ENCODE measurements at places on chromosomes 2 and 18.

- H3K4me3 ChIP-seq: no peak overlapping the region
- no peaks in the 10 kb centered on the region for H3K27me3 ChIP-seq
- no peak for DNase-seq
- no peak overlapping the region for H3K27ac ChIP-seq
Observed at GRCh38 chr2:64820901-64821300, 167.2 kb upstream of the SERTAD2 start.

GRCh38 chr18:44452346-44452745, 228.3 kb upstream of the SETBP1 start:
- no peak for DNase-seq
- no peaks in the 10 kb centered on the region for H3K27me3 ChIP-seq
- no peaks in the 10 kb centered on the region for H3K4me1 ChIP-seq
- H3K4me3 ChIP-seq: no peak overlapping the region
- H3K36me3 ChIP-seq: no peaks in the 10 kb centered on the region

GRCh38 chr18:25662272-25662671, 310.3 kb upstream of the ZNF521 start:
- H3K27ac ChIP-seq: no peak overlapping the region
- no peak overlapping the region for H3K4me3 ChIP-seq
- H3K36me3 ChIP-seq: no peaks in the 10 kb centered on the region
- H3K4me1 ChIP-seq: no peaks in the 10 kb centered on the region
- no peaks in the 10 kb centered on the region for H3K27me3 ChIP-seq
- no peak for DNase-seq

DNA sequence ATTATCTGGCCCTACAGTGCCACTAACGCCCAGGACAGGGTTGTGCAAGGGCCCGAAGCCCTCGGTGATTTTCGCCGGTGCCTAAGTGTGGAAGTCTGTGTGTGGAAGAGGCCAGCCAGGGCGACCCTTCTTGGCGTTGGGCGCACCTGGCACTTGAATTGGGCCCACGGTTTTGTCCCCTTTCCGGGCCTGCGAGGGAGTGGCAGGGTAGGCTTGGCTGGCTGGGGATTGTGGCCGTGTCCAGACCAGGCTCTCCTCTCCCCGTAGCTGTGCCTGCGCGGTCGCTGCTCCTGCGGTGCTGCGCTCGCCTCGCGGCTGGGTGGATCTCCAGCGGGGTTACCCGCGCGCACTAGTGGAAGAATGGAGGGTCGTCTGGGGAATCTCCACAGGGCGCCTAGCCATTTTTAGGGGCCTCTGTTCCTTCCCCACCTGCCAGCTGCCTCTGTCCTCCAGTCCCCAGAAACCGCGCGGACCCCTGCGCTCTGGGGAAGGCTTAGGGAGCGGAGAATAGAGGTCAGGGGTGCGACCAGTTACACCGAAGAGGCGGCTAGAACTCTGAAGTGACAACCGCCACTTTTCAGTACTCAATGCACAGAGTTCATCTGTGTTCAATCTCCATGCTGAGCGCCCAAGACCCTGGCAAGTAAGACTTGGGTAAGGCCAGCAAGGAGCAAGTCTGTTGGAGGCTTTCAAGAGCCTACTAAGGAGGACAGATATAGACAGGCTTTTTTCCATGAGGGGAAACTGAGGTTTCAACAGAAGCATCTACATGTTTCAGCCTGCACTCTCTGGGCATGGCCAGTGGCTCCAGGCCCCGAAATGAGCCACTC, 16.0 kb downstream of the EVX2 start:
- no peaks in the 10 kb centered on the region for H3K36me3 ChIP-seq
- no peaks in the 10 kb centered on the region for H3K4me1 ChIP-seq
- peaks cover 68% of the 10 kb centered on the region for H3K27me3 ChIP-seq
- no peak overlapping the region for H3K27ac ChIP-seq
- peak; percentile 31 for DNase-seq

GRCh38 chr2:57907411-57907810, 139.2 kb upstream of the VRK2 start:
- H3K4me1 ChIP-seq: no peaks in the 10 kb centered on the region
- DNase-seq: no peak
- H3K4me3 ChIP-seq: no peak overlapping the region
- no peaks in the 10 kb centered on the region for H3K36me3 ChIP-seq

- H3K4me1 ChIP-seq: no peaks in the 10 kb centered on the region
- no peak for DNase-seq
- H3K27me3 ChIP-seq: no peaks in the 10 kb centered on the region
Observed at GRCh38 chr2:136250131-136250530, 132.2 kb upstream of the CXCR4 start.

DNA sequence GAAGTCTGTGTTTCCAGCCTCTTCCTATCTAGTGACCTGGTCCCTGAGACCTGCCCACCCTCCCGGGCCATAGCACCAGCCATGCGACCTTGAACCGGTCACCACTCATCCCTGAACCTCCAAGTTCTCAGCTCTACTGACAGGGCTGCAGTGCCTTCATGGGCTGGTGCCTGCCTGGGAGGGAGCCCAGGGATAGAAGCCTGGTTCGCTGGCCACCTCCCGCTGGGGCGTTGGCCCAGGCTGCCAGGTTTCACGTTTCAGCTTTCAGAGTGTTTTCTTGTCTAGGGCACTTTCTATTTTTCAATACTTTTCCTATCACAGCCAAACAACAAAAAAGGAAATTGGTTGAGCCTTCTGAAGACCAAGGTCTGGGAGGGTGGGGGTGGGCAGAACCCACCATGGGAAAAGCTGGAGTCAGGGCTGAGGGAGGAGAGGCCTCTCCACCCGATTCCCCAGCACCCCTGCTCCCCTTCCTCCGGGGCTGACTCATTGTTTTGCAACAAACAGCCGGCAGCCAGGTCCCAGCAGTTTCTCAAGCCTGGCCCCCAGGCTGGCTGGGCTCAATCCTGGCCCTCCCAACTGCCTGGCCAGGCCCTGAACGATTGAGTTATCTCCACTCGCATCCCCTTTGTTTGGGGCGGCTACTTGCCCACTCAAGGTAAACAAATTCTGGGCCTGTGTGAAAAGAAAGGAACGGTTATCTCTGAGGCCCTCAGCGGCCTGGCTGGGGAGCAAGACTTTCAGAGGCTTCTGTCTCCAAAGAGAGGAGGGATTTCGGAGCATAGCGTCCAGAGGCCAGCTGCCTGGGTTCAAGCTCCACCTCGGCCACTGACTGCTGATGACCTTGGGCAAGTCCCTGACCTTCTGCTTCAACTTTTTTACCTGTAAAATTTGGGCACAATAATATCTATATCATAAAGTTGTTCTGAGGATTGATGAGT, 47.5 kb downstream of the ZFP36L2 start:
- H3K36me3 ChIP-seq: no peaks in the 10 kb centered on the region
- peak overlapping the region; percentile 41 for H3K4me3 ChIP-seq
- H3K4me1 ChIP-seq: peaks cover 19% of the 10 kb centered on the region
- no peaks in the 10 kb centered on the region for H3K27me3 ChIP-seq

- peaks cover 11% of the 10 kb centered on the region for H3K36me3 ChIP-seq
- H3K27ac ChIP-seq: no peak overlapping the region
- H3K27me3 ChIP-seq: no peaks in the 10 kb centered on the region
Observed at GRCh38 chr2:220847006-220847405, 725.1 kb downstream of the EPHA4 start.

DNA sequence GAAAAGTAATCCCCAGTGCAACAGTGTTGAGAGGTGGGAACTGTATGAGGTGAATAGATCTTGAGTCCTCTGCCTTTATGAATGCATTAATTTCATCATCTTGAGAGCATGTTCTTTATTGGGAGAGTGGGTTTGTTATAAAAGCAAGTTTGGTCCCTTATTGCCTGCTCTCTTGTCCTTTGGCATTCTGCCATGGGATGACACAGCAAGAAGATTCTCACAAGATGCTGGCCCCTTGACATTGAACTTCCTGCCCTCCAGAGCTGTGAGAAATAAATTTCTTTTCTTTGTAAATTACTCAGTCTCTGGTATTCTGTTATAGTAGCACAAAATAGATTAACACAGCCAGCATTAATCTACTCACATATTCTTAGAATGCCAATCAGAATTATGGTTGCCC, 108.6 kb downstream of the EHBP1 start:
- H3K27ac ChIP-seq: no peak overlapping the region
- H3K4me1 ChIP-seq: no peaks in the 10 kb centered on the region
- no peak for DNase-seq
- no peaks in the 10 kb centered on the region for H3K36me3 ChIP-seq

DNA sequence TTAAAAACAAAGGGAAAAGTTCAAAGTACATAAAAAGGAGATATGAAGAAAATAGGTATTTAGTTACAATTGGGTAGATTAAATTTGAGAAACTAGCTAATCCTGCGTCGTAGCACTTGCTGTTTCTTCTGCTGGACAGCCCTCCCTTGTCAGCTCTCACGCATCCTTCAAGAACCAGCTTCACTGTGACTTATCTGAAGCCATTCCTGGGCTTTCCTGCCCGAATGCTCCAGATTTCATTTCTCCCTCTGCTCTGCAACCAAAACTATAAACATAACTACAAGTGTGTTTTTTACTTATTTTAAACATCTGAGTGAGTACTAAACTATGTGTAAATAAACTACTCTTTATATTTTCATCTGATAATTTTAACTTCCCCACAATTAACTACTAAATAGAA, 149.2 kb downstream of the MTCL1 start:
- no peak for DNase-seq
- peaks cover 4% of the 10 kb centered on the region for H3K4me1 ChIP-seq
- no peak overlapping the region for H3K4me3 ChIP-seq
- no peaks in the 10 kb centered on the region for H3K27me3 ChIP-seq

DNA sequence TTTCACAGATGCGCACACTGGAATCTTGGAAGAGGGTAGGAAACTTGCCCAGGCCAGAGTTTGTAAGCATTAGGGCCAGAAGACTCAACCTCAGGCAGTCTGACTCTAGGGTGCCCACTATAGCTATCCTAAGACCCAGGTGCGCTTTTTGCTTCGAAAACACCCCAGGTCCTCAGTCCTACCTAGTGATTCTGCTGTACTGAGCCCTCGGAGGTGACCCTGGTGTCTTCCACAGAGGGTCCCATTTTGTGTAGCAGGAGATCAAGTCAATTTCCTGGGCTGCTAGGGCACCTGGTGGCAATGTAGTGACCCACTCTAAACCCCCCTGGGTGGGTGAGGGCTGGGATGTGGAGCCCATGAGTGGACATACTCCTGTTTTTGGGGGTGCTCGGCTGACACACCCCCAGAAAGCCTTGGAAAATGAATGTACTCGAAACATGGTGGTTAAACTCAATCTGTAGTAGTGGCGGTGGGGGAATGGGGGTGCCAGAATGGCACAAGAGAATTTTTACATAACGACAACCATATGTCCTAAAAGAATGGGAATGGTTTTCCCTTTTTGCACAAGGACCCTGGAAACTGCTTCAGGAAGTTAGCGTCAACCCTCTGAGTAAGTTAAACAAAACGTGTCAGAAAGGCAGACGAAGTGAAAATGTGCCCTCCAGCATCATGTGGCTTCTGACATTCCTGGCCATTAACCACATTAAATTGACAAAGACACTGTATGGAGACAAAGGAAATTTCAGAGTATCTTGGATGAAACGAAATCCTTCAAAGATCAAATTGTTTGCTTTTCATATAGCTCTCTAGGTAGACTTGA, 218.0 kb upstream of the COPS8 start:
- H3K4me3 ChIP-seq: no peak overlapping the region
- peaks cover 31% of the 10 kb centered on the region for H3K36me3 ChIP-seq
- no peaks in the 10 kb centered on the region for H3K4me1 ChIP-seq
- no peak overlapping the region for H3K27ac ChIP-seq

DNA sequence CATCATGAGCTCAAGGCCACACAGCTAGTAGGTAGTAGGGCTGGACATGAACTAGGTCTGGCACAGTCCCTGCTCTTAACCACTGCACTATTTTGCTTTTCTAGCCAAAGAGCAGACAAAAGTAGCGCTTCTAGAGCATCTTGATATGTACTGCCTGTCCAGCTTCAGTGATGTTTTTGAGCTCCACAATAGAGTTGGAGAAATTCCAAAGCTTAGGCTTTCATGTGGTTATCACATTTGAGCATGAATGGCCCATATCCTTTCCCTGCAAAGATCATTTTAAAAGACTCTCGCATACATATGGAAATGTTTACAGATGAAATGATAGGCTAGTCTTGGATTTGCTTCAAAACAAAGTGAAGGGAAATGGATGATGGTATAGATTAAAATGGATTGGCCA, 128.7 kb downstream of the MAP3K20 start:
- no peak overlapping the region for H3K27ac ChIP-seq
- no peaks in the 10 kb centered on the region for H3K4me1 ChIP-seq
- DNase-seq: no peak
- no peak overlapping the region for H3K4me3 ChIP-seq

- H3K27ac ChIP-seq: no peak overlapping the region
- H3K4me1 ChIP-seq: no peaks in the 10 kb centered on the region
- H3K4me3 ChIP-seq: no peak overlapping the region
- no peak for DNase-seq
Observed at GRCh38 chr2:8587251-8587791, 94.5 kb upstream of the ID2 start.

GRCh38 chr2:229445019-229445418, 173.9 kb upstream of the PID1 start:
- DNase-seq: no peak
- H3K36me3 ChIP-seq: no peaks in the 10 kb centered on the region
- no peak overlapping the region for H3K27ac ChIP-seq
- H3K4me3 ChIP-seq: no peak overlapping the region
- H3K27me3 ChIP-seq: no peaks in the 10 kb centered on the region
- no peaks in the 10 kb centered on the region for H3K4me1 ChIP-seq

DNA sequence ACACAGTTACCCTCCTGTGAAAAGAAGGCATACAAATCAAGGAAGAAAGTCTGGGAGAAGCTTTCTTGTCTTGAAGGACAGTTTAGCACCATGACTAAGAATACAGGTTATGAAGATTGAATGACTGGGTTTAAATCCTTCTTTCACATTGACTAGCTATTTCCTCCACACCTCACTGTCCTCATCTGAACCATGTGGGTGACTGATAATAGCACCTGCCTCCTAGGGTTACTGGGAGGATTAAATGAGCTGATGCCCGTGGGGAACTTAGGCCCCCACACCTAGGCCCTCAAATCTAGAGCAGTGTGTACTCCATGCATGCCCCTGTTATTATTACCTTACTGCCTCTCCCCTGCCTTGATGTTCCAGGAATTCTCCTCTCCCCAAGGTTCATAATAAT, 202.9 kb downstream of the FBXO15 start:
- no peaks in the 10 kb centered on the region for H3K4me1 ChIP-seq
- no peak overlapping the region for H3K27ac ChIP-seq
- DNase-seq: no peak

All from H9 (cell line).